ENCODE measurements at places on chromosomes 2 and 18. TPM values are rescaled to one million over a fixed set of nuclear protein-coding genes. Genes with fewer than 3 reads are reported as not detected.

GRCh38 chr2:224461391-224461790, 59.5 kb upstream of the FAM124B start:
- no peak for DNase-seq

The INPP1 gene
- total RNA-seq, result 19.5 TPM

The REG3A gene
- not detected for total RNA-seq

DNA sequence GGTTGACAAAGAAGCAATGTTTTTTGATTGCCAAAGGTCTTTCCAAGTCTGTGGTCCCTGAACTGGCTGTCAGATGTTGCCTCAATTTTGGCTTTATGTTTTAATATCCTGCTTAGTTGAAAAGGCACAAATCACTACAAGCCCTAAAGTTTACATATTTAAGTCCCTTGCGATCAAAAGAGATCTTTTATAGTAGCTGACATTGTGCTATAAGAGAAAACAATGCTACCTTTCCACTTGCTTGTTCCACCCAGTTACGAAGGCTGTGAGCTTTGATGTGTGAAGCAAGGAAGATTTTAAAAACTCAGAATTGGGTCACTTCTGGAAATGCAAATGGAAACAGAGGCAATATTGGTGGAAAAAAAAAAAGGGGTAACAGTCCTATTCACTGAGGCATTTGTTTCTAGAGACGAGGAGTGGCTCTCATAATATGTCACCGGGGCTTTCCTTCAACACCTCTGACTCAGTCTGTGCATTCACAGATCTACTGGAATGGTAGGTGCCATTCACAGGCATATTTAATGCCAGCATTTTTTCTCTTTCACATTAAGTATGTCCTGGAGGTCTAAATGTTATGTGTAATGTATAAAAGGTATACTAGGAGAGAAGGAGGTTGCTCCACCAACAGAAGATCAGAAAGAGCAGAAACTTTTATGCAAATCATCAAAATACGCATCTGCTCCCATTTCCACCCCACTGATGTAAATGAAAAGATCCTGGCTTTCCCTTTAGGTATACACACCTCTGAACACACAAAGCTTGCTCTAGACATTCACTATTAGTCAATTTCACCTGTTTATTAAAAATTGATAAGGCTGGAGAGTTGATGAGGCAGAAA, 91.8 kb downstream of the TGIF1 start:
- DNase-seq, result peak; percentile 10

The GKN2 gene
- not detected for total RNA-seq

The LAMA1 gene
- 38.2 TPM for total RNA-seq

The TNFAIP6 gene
- total RNA-seq, result 5.3 TPM

The CRYGD gene
- total RNA-seq, result not detected

The CFC1 gene
- total RNA-seq, result not detected

DNA sequence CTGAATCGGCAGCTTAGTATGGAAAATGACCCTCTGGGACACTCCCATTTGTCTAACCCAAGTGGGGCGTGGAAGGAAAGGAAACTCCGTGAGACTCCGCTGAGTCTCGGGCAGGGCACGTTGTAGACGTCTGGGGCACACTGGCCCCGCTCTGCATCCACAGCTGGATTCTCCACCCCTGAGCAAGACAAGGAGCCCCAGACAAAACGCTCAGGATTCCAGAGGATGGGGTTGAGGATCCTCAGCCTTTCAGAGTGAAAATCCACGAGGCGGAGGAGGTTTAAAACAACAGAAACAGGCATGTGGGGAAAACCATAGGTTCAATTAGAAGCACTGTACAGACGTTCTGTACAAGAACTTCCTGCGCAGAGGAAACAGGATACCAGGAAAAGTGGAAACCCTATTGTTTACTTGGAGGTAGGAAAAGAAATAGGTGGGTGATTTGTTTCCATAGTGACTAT, 124.9 kb upstream of the ZNF236 start:
- no peak for DNase-seq

DNA sequence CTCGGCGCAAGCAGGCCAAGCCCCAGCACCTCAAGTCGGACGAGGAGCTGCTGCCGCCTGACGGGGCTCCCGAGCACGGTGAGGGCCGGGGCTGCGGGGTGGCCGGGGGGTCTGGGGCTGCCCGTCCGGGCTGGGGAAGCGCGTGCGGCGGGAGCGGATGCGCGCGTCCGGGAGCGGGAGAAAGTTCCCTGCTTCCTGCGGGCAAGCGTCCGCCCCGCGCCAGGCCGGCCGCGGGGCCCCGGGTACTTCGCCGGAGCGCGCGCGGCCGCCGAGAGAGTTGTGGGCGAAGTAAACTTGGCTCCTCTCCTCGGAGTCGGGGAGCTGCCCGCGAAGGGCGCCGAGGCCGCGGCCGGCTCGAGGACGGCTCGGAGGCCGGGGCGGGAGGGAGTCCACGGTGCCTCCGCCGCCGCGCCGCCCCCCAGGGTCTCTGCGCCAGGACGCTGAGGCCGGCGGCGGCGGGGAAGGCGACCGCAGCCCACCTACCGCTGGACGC, 707 bp downstream of the SALL3 start:
- no peak for DNase-seq

The ACKR3 gene
- total RNA-seq, result 27.2 TPM

- peak; percentile 78 for DNase-seq
Observed at GRCh38 chr2:189347540-189347939, 93.7 kb upstream of the WDR75 start.

DNA sequence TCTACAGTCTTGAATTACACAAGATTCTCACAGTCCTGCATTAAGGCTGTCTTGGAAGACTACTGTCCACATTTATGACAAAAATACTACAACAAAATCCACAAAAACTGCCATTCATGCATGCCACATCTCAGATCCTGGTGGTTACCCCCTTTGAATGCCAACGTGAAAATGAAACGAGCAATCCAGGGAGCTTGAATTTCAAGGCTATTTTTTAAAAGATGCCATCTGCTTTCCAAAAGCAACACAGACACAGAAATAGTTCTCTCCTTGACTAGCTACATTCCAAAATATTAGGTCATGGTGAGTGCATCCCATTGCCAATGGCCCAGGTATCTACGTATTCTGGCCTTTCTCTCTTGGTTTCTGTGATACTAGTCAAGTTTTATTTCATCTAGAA, 36.3 kb downstream of the IRS1 start:
- DNase-seq, result no peak

The ERFE gene
- total RNA-seq, result 39.5 TPM

DNA sequence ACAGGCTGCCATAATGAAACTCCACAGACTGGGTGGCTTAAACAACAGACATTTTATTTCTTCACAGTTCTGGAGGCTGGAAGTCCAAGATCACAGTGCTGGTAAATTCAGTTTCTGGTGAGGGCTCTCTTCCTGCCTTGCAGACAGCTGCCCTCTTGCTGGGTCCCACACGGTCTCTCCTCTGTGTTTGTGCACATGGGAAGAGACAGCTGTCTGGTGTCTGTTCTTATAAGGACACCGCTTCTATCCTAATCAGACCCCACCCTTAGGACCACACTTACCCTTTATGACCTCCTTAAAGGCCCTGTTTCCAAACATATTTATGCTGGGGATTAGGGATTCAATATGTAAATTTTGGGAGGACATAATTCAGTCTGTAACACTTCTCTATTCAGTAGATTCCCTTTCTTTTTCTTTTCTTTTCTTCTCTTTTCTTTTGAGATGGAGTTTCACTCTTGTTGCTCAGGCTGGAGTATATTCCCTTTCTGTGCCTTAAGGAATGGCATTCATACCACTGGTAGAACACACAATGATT, 18.9 kb downstream of the CTIF start:
- DNase-seq, result no peak

The PDE11A gene
- 0.57 TPM for total RNA-seq

- DNase-seq, result no peak
Observed at GRCh38 chr2:133360882-133361281, 207.4 kb downstream of the NCKAP5 start.

The SH2D6 gene
- total RNA-seq, result 0.44 TPM

- no peak for DNase-seq
Observed at GRCh38 chr2:171158036-171158789, 2.5 kb downstream of the TLK1 start.

DNA sequence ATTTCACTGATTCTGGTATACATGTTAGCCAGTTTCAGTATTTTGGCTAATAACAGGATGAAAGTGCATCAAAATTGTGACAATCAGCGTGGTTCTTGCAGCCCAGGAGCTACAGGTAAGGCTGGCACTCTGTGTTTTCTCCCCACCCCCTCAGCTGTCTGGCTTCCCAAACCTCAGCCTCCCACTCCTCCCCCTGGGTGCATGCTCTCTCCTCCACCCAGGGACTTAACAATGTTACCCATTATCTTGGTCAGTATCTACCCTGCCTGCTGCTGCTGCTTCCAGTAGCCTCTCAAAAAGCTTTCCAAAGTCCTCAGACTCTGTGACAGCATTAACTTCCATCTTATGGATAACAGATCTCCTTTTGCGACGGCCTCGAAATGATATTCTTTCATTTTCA, 41.0 kb downstream of the TRABD2A start:
- DNase-seq, result no peak

DNA sequence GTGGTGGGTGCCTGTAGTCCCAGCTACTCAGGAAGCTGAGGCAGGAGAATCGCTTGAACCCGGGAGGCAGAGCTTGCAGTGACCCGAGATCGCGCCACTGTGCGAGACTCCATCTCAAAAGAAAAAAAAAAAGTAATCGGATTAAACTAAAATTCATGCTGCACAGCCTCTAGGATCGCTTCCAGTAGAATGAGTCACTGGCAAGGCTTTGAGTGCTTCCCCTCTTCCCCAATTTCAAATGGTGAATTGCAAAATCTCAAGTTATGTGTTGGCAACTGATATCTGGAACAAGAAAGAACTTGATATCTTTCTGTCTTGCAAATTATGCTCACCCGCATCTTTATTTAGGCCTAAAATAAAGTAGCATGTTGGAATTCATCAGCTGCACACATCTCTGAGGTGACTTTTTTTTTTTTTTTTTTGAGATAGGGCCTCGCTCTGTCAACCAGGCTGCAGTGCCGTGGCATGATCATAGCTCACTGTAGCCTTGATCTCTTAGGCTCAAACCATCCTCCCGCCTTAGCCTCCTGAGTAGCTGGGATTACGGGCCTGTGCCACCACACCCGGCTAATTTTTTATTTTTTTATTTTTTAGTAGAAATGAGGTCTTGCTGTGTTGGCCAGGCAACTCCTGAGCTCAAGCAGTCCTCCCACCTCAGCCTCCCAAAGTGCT, 12.7 kb downstream of the TTC39C start:
- no peak for DNase-seq

The HOXD1 gene
- 2.4 TPM for total RNA-seq

The DYSF gene
- total RNA-seq, result not detected

The UGT1A8 gene
- total RNA-seq, result 0.87 TPM

The MYO5B gene
- 9.6 TPM for total RNA-seq

- no peak for DNase-seq
Observed at GRCh38 chr2:42163444-42164045, 5.6 kb upstream of the EML4 start.

DNA sequence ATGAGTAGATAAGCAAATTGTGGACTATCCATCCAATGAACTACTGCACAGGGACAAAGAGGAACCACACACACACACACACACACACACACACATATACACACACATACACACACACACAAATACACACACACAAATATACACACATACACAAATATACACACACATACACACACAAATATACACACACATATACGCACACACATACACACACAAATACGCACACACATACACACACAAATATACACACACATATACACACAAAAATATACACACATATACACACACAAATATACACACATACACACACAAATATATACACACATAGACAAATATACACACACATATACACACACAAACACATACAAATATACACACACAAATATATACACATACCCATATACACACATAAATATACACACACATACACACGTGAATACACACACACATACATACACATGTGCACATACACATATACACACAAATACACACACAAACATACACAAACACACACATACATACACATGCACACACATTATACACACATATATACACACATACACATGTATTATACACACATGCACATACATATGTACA, 19.8 kb upstream of the EFHD1 start:
- DNase-seq, result no peak

- DNase-seq, result no peak
Observed at GRCh38 chr2:72924353-72925240, 7.3 kb downstream of the EMX1 start.

DNA sequence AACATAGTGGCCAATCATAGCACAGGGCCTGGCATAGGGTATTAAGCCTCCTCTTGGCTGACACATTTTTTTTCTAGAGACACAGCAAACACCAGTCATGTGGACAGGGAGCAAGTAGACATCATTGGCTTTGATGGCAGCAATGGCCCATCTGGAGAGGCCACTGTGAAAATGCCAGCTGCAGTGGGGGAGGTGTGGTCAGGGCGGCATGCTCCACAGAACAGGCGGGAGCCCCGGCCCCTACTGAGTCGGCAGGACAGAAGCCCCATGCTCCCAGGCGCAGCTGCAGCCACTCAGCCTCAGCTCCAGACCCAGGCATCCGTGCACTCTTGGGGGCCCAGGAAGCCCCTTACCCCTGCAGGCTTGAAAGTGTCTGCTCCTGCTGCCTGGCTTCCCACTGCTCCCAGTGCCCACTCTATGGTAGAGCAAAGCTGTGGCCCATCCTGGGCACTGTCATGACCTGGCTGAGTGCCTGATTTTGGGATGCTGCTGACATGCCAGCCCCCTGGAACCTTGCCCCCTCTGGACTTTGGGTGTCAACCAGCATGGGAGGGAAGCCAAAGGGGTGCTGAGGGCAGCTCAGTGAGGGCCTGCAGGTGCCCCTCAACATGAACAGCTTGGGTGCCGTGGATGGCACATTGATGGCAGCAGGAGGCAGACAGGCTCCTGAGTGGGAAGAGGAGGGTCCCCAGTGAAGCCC, 23.3 kb upstream of the UBE2F start:
- DNase-seq, result no peak

GRCh38 chr2:170165129-170165528, 12.8 kb upstream of the MYO3B start:
- no peak for DNase-seq

DNA sequence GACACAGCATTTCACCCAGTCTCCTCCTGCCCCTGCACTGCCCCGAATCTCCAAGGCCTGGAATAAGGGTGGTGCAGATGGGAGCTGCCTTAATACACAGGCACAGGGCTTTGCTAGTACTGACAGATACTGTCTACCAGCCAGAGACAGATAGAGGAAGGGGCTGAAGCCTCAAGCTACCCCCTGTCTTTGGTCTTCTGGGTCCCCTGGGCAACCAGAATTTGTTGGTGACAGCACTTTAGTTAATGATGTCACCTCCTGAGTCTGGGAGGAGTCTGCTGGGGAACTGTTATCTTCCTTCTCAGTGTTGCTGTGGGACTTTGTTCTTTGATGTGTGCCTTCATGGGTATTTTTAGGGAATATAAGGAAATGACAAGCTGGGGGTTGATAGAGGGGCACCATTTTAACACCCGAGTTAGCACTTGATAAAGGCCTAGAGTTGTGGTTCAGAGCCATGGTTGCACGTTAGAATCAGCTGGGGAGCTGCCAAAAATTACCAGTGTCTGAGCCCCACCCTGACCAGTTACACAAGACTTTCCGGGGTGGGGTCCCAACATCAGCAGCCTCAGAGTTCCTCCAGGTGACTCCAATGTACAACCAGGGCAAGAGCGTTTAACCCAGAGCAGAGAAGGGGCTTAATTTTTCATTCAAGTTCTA, 136.8 kb downstream of the SMAD7 start:
- no peak for DNase-seq

The HTR2B gene
- total RNA-seq, result 0.51 TPM
